GM04503 (cell line): ENCODE measurements at places on chromosomes 11 and 22.

GRCh38 chr22:44496844-44497217 is 1.2 kb downstream of the RTL6 start:
- no peak for DNase-seq

DNA sequence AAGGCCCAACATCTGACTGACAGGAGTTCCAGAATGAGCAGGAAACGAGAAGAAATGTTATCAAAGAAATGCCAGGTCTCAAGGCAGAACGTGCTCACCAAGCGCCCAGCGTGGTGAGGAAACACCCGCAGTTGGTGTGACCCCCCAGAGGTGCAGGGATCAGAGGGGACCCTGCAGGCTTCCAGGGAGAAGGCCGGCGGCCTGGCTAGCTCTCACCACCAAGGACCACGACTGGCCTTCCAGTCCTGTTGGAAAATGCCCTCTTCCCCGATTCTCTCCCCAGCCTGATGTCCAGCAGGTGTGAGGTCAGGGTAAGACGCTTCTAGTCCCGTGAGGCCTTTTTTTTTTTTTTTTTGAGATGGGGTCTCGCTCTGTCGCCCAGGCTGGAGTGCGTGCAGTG is 189.1 kb downstream of the IGLL1 start:
- no peak for DNase-seq

DNA sequence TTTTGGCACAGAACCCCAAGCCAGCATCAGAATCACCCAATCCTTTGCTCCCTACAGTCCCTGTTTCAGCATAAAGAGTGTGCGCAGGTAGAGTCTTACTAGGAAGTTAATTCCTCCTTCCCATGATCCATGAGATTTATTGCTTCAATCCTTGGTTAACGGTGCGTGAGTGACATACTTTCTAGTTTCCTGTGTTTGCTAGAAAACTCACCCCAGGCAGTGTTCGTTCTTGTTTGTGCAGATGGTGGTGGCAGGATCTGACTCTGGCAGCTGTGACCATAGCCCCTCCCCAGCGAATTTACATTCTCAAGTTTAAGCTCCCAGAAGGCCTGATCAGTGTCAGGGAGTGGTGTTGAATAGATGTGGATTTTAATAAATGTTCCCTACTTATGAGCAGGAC is 106.7 kb upstream of the CCT8L2 start:
- no peak for DNase-seq

DNA sequence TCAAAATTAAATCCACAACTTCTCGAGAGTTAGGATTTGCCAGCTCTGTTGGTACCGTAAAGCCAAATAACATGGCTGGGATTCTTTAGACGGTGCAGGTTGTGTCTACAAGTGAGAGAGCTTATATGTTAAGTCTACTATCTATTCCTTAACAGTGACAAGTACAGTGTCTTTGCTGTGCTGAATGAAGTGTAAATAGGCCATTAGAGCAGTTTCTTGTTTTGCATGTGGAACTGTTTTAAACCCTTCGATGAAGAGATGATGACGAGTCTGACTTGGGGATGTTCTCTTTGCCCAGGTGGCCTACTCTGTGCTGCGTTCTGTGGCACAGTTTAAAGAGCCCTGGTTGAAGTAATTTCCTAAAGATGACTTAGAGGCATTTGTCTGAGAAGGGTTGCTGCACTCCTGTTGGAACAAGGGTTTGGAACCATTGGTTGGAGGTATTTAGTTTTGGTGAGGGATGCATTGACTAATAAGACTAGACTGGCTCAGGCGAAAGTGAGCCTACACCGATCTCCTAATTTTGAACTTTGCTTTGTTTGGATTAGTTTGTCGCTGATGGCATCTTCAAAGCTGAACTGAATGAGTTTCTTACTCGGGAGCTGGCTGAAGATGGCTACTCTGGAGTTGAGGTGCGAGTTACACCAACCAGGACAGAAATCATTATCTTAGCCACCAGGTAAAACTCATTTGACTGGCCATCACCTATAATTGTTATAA is 988 bp downstream of the RPS3 start:
- DNase-seq = no peak

GRCh38 chr11:45593992-45594391 is 71.4 kb downstream of the CHST1 start:
- DNase-seq = no peak

DNA sequence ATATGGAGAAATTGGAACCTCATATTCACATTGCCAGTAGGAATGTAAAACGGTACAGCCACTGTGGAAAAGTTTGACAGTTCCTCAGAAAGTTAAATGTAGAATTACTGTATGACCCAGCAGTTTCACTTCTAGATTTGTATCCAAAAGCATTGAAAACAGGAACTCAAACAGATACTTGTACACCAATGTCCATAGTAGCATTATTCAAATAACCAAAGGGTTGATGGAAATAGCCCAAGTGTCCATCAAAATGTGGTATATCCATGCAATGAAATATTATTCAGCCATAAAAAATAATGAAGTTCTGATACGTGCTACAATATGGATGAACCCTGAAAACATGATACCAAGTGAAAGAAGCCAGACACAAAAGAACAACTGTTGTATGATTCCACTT is 17.8 kb downstream of the PRRG4 start:
- DNase-seq = no peak

GRCh38 chr22:35645646-35646045 is 2.6 kb upstream of the APOL6 start:
- no peak for DNase-seq

DNA sequence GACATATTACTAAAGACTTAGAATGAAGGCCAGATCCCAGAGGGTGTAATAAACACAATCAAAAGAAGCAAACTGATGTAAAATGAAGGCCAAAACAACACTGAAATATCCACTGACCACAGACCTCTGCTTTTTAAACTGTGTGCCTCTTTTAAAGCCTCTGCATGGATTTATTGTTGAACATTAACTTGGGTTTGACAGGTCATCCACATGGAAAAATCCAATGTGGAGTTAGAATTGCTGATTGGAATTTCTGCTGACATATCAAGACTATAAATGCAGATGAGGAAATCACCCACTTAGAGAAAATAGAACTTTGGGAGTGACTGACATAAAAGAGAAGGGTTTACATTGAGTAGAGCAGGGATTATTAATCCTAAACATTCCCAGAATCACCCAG is 853.9 kb upstream of the RAG2 start:
- DNase-seq = no peak

GRCh38 chr11:114705280-114706024 is 27.1 kb downstream of the NXPE2 start:
- no peak for DNase-seq

- DNase-seq = no peak
Measured at GRCh38 chr22:27573280-27574001, 228.1 kb downstream of the MN1 start.

- no peak for DNase-seq
Measured at GRCh38 chr11:6607190-6607795, 3.7 kb downstream of the ILK start.

DNA sequence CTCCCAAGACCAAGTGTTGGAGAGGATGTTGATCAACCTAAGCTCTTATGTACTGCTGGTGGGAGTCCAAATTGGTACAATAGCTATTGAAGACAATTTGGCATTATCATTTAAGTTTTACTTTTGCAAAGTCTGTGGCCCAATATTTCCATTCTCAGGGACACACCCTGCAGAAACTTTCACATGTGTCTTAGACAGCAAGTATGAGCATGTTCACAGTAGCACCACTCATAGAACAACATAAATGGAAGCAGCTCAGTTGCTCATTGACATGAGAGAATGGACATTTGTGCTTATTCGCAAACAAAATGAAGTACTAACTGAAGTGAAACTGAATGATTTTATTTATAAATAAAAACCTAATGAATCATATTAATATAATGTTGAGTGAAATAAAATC is 135.5 kb downstream of the NOX4 start:
- no peak for DNase-seq

DNA sequence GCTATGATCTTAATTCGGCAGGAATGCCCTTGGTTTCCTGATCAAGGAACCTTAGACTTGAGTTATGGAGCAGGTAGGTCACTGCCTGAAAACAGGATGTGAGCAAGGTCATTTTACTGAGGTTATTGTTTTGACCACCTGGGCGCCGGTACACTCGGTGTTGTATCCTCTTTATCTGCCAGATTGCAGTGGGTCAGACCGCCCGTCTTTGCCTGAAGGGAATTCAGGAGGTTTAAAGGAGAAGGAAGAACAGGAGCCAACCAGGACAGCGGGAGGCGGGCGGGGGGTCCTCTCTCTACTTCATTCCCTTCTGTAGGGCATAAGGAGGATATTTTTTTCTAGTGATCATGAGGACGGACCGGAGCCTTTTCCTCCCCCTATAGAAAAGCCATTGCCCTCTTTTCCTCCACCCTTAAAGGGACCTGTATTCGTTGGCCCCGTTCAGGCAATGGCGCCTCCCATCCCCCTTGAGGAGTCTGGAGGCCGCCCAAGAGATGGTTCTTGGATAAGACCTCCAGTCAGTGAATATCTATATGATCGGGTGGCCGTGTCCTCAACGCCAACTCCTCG is 649 bp downstream of the MS4A15 start:
- DNase-seq = no peak

DNA sequence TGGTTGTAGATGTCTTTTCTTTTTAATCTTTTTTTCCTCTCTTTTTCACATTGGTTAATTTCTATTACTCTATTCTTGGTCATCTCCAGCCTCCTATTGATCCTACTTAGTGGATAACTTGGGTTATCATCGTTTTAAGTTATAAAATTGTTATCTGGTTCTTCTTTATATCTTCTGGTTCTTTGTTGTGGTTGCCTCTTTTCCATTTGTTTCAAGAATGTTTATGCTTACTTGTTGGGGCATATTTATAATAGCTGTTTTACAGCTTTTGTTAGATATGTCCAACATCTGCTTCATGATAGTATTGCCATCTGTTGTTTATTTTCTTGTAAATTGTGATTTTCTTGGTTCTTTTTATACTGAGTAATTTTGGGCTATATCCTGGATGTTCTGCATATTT is 1429.6 kb downstream of the TBC1D22A start:
- DNase-seq = no peak

- no peak for DNase-seq
Measured at GRCh38 chr11:41394521-41395195, 64.8 kb downstream of the LRRC4C start.

DNA sequence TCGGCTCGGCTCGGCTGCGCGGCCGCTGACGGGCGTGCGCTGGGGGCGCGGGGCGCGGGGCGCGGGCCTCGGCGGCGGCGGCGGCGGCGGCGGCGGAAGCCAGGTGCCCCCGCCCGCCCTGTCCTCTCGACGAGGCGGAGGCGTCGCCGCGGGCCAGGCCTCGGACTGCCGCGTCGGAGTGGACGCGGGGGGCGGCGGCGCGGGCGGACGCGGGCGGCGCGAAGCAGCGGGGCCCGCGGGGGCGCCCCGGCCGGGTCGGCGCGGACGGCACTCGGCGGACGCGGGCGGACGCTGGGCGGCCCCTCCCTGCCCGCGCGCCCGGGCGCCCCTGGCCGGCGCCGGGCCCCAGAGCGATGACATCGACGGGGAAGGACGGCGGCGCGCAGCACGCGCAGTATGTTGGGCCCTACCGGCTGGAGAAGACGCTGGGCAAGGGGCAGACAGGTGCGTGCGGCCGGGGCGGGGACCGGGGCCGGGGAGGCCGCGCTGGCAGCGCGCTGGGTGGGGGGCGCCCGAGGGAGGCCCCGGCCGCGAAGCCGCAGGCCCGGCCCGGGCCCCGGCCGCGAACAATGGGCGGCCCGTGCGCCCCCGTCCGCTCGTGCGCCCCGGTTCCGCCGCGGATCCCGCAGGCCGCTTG is at the start of gene BRSK2:
BRSK2 (plus strand) TSS at position 3 of the 637 bp plus-strand sequence; CDS start at position 354, 351 bp downstream.
- no peak for DNase-seq

DNA sequence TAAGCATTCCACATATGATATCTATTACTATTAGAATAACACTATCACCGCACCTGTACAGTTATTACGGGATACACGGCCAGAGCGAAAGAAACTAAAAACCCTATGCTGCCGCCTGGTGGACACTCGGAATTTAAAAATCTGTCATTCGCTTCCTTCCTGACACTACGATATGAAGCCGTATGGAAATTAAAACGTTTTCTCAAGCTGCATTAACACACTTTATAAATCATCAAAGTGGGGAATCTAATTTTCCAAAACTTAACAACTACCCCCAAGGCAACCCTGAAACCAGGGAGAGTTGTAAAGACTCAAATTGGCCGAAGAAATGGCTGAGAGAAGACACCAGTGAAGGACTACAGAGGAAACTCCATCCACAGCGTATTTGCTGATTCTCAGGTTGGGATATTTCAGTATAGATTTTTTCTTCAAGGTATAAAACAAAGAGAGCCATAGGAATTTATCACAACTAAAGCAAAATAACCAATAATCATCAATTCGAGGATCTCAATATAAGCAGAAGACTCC is 1.4 kb downstream of the CCDC73 start:
- DNase-seq = no peak

- no peak for DNase-seq
Measured at GRCh38 chr11:1820463-1821325, 14.1 kb upstream of the SYT8 start.

DNA sequence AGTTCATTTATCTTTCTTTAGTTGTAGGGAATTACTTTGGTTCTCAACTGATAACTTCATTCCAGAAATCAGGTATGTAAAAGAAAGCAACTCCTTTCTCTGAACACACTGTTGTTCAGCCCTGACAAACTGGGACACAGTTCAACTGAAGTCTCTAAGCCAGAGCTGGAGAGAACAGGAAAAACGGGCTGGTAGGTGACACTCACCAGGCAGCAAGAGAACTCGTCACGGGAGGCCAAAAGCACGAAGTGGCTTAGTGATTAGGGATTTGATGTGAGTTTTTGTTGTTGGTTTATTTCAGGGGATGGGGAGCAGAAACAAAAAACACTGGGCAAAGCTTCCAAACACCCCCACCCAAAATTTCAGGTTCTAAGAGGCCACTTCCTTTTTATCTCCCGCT is 54.1 kb downstream of the MYH9 start:
- DNase-seq = no peak

DNA sequence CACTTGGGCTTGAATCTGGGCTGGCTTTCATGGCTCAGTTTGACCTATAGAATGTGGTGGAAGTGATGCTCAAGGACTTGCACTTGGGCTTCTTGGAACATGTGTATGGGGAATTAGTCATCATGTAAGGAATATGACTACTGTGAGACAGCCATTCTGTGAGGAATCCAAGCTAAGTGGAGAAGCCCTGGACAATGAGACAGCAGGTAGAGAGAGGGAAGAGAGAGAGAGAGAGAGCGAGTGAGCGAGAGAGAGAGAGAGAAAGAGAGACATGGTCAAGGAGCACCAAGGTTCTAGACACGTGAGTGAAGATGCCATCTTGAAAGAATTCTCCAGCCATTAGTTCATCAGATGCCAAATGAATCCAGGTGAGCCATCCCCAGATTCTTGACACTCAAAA is 261.6 kb upstream of the SORL1-AS1 start:
- no peak for DNase-seq

DNA sequence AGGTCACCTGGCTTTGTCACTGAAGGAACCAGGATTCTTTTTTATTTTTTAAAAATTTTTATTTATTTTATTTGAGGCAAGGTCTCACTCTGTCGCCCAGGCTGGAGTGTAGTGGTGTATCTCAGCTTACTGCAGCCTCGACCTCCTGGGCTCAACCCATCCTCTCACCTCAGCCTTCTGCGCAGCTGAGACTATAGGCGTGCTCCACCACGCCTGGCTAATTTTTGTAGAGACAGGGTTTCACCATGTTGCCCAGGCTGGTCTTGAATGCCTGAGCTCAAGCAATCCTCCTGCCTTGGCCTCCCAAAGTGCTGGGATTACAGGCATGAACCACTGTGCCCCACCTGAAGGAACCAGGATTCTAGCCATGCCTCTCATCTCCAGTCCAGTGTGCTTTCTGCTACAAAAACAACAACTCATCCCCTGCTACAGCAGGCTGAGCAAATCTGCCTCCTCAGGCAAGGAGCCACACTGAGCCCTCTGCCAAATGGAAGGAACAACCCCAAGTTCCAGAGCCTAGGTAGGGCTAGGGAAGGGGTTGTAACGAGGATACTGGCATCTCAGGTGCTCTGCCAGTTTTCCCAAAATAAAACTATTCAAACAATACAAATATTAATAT is 2.6 kb upstream of the PEX26 start:
- no peak for DNase-seq
